KBM-7 (cell line): ENCODE measurements at places on chromosomes 13 and 19.

- no peak for DNase-seq
These were observed 319 bp downstream of the FRY start for GRCh38 chr13:32031815-32032370.

- no peak for DNase-seq
These were observed 15.9 kb upstream of the PAK4 start for GRCh38 chr19:39109641-39110040.

DNA sequence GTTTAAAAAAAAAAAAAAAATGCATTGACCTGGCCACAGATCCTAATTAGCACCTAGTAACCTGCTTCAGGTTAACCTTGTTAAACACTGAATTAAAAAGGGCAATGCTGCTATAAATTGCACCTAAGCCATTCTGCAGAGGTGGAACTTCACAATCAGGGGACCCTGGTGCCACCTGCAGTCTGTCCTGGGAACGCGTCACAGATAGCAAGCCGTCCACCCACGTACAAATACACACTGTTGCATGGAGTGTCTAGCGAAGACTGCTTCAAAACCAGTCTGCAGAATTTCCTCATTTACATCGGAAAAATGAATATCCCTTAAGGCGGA is 169.3 kb downstream of the COL4A1 start:
- DNase-seq, result no peak

GRCh38 chr13:18977857-18978256 is 203.8 kb downstream of the TUBA3C start:
- no peak for DNase-seq

GRCh38 chr13:105341256-105341655 is 1194.2 kb downstream of the EFNB2 start:
- no peak for DNase-seq
